ENCODE measurements at places on chromosomes 2 and 18.

GRCh38 chr18:23883277-23883790, 131.2 kb upstream of the TTC39C start:
- DNase-seq = no peak

DNA sequence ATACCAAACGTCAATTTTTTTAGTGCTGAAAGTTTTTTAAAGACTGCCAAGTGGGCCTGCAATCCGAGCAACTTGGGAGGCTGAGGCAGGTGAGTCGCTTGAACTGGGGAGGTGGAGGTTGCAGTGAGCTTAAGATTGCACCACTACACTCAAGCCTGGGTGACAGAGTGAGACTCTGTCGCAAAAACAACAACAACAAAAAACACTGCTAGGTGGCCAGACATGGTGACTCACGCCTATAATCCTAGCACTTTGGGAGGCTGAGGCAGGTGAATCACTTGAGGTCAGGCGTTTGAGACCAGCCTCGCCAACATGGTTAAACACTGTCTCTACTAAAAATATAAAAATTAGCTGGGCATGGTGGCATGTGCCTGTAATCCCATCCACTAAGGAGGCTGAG, 202.8 kb upstream of the COPS8 start:
- DNase-seq = no peak

DNA sequence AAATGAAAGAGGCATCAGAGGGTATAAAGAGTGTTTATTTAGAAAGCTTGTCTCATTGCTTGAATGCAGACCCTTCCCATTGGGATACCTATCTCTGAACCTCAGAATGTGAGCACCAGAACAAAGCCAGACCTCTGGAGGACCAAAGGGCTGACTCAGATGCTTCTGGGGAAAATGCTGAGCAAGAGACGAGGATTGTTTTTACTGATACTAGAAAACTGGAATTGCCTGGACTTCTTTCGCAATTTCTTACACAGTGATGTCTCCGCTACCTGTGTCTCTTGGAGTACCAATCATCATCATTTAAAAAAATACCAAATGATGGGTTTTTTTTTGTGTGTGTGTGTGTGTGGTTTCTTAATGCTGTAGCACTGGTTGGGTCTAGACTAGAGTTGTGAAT, 55.6 kb upstream of the CCDC85A start:
- no peak for DNase-seq

DNA sequence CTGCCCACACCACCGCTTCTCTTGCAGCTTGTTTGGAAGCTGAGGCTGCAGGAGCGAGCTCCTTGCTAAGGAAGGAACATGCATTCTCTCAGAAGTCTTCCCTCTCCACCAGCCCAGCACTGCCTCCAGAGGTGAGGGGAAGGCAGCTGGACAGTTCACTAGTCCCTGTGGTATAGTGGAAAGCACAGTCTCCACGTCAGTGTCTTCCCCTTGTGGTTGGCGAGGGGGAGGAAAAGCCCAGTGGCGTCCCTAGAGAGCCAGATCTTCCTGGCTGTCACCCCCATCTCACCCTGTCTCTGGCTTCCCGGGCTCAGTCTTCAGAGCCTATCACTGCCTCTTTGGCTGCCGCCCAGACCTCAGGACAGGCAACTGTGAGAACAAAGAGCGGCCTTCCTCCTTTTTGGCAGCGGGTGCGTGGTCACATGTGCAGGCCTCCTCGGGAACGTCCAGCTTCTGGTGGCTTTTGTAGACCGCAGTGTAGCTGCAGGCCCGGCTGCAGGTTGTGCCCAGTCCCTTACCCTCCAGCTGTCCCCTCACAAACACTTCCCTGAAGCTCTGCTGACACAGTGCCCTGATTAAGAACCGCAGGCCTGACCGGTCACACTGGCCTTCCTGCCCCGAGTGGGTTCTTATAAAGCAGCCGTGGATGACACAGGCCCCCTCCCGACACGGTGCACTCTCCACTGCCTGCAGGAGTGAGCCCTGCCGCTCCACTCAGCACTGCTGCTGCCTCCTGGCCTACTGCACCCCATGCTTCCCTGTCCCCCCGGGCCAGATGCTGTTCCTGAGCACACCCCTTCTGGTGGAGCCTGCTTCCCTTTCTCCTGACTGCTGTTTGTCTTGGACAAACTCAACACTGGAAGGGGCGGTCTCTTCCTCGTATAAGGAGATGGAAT, 90.9 kb downstream of the RNF144A start:
- no peak for DNase-seq

DNA sequence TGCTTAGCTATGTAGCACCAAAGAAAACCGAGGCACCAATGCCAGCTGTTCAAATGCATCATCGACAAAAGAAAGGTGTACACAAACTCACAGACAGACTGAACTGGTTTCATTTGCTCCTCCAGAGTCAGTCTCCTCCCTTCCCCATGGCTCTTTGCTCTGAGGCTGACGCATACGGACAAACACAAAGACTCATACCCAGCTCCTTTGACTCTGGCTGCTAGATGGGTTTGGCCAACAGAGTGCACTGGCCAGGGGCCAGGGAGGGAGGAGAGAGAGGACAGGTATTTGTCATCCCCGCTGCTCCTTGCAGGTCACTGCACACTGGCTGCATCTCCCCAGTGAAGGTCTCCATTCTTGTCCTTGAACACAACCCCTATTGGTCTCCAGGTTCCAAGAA, 40.7 kb downstream of the DNER start:
- no peak for DNase-seq

- DNase-seq = no peak
These were observed 118.6 kb downstream of the MBP start for GRCh38 chr18:77013811-77014521.

DNA sequence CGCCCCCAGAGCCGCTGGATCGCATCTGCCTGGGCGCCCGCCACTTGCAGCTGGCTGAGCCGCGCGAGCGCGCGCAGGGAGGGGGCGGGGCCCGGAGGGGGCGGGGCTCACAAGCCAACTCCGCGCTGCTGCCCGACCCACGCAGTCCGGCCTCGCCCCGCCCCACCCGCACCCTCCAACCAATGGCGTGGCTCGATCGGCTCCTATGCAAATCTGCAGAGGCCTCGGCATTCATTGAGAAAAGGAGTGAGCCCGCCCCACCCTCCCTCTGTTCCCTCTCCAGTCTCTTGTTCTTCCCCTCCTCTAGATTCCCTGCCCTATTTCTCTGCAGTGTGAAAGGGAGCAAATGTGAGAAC, at the start of gene ALK:
Gene ALK (minus strand): TSS at position 27 of the 356 bp plus-strand sequence. CDS start 927 bp downstream, outside the sequence.
- peak; percentile 73 for DNase-seq

DNA sequence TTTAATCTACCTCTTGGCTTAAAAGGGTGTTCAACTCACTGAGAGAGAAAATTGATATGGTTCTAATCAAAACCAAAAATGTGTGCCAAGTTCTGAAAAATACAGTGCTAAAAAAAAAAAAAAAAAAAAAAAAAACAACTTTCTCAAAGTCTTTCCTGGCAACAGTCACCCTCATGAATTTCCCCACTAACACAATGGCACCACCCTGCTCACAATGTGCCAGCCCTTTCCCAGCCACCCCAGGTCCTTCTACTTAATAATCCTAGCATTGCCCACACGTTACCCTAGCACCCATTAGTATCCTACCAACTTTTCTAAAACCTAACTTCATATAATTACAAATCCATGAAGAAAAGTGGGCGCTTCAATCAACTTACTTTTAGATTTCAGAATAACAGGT, 106.4 kb downstream of the AFF3 start:
- no peak for DNase-seq

DNA sequence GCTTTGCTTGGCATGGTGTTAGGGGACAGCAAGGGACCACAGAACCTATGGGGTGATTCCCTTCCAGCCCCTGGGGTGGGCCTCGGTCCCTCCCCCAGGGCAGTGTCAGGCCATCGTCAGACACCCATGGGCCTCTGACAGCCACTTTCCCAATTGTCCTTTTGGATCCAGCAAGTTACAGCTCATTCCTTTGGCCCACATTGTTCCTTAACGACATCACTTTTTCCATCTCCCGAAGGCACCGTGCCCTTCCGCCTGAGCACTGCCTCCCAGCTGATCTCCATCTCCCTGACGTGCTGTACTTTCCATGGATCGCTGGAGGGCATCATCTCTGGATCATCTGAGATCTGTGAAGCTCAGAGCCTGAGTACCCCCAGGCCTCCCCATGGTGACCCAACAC, 10.4 kb upstream of the KCNK3 start:
- DNase-seq = no peak

DNA sequence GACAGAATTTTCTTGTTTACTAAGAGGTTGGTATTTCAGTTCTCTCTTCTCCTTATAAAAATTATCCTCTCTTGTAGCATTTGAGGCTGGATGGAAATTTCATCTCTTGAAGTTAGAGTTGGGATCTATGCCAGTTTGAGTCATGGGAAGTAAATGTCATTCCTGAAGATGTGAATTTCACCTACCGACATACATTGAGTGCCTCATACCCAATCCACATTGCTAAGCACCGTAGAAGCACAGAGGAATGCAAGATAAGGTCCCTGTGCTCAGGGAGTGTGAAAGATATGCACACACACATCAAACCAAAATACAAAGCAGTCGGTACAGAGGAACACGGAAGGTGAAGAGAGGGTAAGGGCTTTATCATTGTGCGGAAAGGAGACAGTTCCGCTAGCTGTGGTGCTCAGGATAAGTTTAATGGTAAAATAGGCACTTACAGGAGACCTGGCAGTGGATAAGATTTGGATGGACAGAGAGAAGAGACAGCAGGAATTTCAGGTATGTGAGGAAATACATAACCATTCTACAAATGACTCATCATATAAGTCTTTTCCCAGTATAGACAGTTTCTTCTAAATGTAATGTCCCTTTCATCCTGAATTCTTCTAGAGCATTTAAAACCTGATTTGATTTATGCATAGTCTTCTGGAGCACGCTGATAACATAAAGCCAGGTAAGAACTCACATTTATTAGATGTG, 205.3 kb upstream of the ST6GAL2 start:
- DNase-seq = no peak

DNA sequence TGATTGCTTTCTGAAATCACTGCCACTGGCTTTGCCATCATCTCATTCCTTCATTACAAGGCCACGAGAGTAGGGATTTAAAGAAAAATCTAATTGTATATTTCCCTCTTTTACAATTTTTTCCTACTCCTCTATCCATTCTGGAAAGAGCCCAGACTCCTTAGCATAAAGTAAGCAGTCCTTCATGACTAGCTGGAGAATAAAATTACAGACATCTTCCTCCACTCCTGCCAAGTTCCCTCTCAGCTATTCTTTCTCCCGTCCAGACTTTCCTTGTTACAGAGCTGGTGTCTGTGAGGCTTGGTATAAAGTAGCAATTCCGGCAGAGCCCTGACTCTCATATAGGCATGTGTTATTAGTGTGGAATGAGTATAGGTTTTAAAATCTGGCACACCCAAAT, 806.8 kb downstream of the PLCL1 start:
- no peak for DNase-seq

DNA sequence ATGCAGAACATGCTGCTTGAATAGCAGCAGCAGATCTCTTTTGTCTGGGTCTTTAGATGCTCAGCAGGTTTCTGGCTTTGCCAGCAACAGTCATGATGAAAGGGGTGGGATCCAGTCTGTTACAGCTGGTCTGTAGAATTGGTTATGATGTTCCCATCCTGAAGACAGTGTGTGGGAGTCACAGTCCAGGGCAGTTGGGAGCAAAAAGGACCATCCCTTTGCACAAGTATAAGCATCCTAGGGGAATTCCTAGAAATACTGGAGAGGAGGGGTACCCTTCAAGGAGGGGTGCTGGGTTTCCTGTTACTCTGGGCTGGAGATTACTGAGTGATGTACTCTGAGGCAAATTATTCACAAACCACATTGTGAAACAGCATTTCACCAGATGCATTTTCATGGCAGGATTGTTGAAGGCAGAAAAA, 119.9 kb upstream of the RND3 start:
- no peak for DNase-seq

- DNase-seq = no peak
These were observed 15.3 kb upstream of the IL36G start for GRCh38 chr2:112962308-112963175.

DNA sequence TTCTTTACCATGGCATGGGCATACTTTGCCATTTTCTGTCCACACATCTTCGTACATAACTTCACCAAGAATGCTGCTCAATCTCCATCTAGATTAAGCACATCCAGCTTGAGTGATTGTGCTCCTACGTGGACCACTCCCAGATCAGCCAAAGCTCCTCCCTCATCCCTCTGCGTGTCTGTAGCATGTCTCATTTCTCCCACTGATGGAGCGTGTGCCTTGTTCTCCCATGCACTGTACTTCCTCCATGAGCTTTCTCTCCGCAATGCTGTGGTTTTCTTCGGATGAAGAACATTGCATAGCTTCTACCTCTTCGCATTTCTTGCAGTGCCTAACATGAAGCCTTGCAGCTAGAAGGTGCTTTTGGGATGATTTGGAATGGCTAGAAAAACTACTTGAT, 13.5 kb downstream of the CCL20 start:
- no peak for DNase-seq

GRCh38 chr2:235903782-235904584, 264.2 kb downstream of the GBX2 start:
- no peak for DNase-seq

DNA sequence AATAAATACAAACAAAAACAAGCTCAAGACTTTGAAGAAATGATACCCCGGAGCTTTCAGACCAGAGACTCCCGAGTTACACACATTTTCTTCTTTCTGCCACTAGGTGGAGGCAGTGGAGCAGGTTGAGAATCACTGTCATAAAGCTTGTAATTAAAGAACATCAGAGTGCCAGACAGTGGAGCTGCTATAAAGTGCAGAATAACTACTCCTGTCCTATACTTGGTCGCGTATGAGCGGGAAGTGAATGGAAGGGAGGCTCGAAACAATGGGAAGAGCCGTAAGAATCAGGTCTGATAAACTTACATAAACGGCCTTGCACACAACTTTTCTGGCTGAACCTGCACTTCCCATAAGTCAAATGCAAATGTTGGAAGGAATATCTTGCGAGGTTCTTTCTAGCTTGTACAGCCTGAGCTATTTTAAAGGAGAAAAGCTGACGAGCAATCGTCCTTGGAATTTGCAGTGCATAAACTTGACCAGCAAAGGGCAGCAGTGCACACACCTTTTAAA, 189.0 kb downstream of the RPIA start:
- no peak for DNase-seq

GRCh38 chr2:178208817-178209216, 14.5 kb downstream of the OSBPL6 start:
- DNase-seq = no peak

GRCh38 chr18:77254711-77255405, 5.2 kb downstream of the GALR1 start:
- DNase-seq = no peak

GRCh38 chr18:515838-516237, 15.3 kb upstream of the COLEC12 start:
- DNase-seq = no peak

- DNase-seq = peak; percentile 17
These were observed 136.8 kb downstream of the NEDD4L start for GRCh38 chr18:58180738-58181353.

GRCh38 chr2:193231634-193232033, 1036.9 kb upstream of the TMEFF2 start:
- DNase-seq = no peak

GRCh38 chr2:16978301-16978700, 312.7 kb upstream of the CYRIA start:
- no peak for DNase-seq

- DNase-seq = no peak
These were observed 95.7 kb upstream of the BOD1L2 start for GRCh38 chr18:57051021-57051656.
